Activated CD4-positive, alpha-beta T cell treated with anti-CD3 and anti-CD28 coated beads, Interleukin-2, amount 50 U/mL, for 48 hours (primary cell): ENCODE measurements at places on chromosomes 2 and 18.
A peak's percentile ranks its signal among the peaks of the same experiment; 100 is the strongest.

DNA sequence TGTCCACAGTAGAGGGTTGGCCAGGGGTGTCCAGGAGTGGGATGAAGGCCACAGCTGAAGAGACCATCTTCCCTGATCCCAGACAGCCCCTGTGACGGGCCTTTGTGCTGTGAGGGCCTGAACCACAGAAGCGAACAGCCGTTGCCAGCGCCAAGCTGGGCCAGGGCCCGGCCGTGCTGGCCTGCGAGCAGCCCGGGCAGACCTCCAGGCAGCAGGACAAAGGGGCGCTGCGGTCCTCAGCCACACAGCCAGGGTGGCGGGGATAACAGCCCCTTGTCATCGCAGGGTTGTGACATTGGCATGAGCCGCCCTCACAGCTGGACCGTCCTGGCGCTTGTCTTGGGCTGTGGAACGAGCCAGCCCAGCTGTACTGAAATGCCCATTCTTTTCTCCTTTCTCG, 161.1 kb downstream of the FAM210A start:
- DNase-seq = no peak

GRCh38 chr2:74824679-74825078, 9.2 kb upstream of the HK2 start:
- DNase-seq = no peak

DNA sequence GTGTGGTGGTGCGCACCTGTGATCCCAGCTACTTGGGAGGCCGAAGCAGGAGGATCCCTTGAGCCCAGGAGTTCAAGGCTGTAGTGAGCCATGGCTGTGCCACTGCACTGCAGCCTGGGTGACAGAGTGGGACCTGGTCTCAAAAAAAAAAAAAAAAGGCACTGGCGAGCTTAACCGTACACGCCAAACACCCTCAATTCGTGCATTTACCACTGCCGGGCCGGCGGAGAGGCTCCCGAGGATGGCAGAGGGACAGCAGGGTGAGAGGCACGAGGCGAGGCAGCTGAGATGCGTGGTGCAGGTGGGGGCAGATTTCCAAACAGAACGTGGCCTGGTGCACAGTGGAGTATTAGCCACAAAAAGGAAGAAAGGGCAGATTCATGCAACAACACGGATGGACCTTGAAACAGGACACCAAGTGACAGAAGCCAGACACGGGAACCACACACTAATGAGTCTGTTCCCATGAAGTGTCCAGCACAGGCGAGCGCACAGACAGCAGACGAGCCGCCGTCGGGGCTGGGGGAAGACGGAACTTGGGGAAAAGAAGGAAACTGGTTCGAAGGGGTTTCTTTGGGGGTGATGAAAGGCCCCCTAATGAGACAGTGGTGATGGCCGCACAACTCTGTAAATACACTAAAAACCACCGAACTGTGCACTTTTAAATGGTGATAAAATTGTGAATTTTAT, 27.4 kb downstream of the SLC66A2 start:
- DNase-seq = no peak

GRCh38 chr18:75456199-75456631, 28.7 kb upstream of the SMIM21 start:
- DNase-seq = peak; percentile 26

GRCh38 chr18:61855449-61856378, 37.1 kb downstream of the RNF152 start:
- no peak for DNase-seq
